ENCODE measurements at places on chromosomes 2 and 18. TPM values are rescaled to one million over a fixed set of nuclear protein-coding genes. Genes with fewer than 3 reads are reported as not detected.

The GREB1L gene
- not detected for total RNA-seq

GRCh38 chr2:223418131-223418530, 184.0 kb downstream of the SCG2 start:
- no peak overlapping the region for H3K4me3 ChIP-seq
- peaks cover 6% of the 10 kb centered on the region for H3K27me3 ChIP-seq
- no peaks in the 10 kb centered on the region for H3K36me3 ChIP-seq
- no peaks in the 10 kb centered on the region for H3K4me1 ChIP-seq
- no peak for DNase-seq
- H3K27ac ChIP-seq, result no peak overlapping the region

GRCh38 chr2:40043641-40044040, 264.6 kb upstream of the THUMPD2 start:
- no peaks in the 10 kb centered on the region for H3K36me3 ChIP-seq
- no peak for DNase-seq
- H3K4me1 ChIP-seq, result no peaks in the 10 kb centered on the region
- no peak overlapping the region for H3K27ac ChIP-seq
- no peaks in the 10 kb centered on the region for H3K27me3 ChIP-seq

The EFHD1 gene
- total RNA-seq, result not detected

DNA sequence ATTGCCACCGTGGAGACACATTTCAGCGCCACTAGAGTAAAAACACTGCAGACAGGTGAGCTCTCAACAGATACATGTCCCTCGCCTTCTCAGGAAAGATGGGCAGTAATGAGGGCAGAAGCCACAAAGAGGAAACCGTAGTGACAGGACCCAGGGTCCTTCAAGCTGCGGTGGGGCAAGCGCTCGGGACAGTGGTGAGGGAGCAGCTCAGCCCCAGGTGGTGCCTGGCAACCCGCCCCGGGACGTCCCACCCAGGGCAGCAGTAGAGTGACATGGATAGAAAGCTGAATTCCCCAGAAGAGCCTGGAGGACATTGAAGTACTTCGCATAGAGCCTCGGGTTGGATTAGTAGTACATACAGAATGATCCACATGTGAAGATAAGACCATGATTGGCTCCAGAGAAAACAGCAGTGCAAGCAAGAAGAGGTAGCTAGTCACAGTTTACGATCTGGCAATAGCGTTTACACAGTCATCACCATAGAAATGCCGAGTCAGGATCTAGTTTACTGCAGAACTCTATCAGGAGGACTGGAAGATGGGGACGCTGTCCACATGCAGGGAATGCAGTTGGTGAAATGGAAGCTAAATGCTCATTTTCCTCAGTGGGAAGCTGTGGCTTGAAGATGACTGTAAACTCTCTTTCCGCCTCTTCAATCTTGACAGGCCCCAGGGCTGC, 37.4 kb upstream of the ALPP start:
- DNase-seq, result peak; percentile 31
- H3K27me3 ChIP-seq, result no peaks in the 10 kb centered on the region
- no peak overlapping the region for H3K4me3 ChIP-seq
- H3K4me1 ChIP-seq, result peaks cover 3% of the 10 kb centered on the region
- H3K36me3 ChIP-seq, result no peaks in the 10 kb centered on the region

DNA sequence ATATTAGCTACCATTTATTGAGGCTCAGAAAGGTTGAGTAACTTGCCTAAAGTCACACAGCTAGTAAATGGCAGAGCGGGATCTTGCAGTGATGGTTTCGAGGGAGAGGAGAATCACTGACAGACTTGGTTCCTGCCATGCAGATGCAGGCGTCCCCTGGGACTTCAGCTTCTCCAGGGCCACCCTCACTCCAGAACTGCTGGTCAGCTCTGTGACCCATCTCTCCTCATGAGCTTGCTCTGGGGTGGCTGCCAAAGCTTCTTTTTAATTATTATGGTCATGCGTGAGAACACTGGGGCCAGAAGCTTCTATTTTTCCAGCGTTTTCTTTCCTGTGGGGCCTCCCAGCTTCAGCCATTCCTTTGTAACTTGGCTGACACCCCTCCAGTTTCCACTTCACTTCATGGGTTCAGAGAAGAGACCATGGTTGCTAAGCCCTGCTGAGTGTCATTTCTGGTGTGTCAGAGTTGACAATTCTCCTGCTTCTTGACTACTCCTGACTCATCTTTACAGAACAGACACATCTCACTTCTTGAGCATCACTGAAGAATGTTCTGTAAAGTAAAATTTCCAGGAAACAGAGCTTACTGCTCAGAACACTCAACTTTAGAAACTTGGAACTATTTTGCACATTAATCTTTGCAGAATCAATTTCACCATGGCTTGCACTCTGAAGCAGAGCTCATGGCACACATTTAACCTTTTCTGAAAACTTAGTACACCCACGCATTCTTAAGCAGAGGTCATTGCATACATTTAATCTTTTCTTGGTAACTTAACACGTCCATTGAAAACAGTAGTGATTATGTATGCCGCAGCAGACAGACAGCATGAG, 70.4 kb downstream of the IL1R2 start:
- peaks cover 23% of the 10 kb centered on the region for H3K27me3 ChIP-seq
- peak overlapping the region; percentile 49 for H3K4me3 ChIP-seq
- no peak for DNase-seq
- H3K27ac ChIP-seq, result peak overlapping the region; percentile 73

- peaks cover 26% of the 10 kb centered on the region for H3K36me3 ChIP-seq
- H3K4me1 ChIP-seq, result peaks cover 20% of the 10 kb centered on the region
- H3K27me3 ChIP-seq, result no peaks in the 10 kb centered on the region
- H3K27ac ChIP-seq, result no peak overlapping the region
- no peak overlapping the region for H3K4me3 ChIP-seq
Observed at GRCh38 chr2:86044045-86044444, 61.6 kb downstream of the POLR1A start.

DNA sequence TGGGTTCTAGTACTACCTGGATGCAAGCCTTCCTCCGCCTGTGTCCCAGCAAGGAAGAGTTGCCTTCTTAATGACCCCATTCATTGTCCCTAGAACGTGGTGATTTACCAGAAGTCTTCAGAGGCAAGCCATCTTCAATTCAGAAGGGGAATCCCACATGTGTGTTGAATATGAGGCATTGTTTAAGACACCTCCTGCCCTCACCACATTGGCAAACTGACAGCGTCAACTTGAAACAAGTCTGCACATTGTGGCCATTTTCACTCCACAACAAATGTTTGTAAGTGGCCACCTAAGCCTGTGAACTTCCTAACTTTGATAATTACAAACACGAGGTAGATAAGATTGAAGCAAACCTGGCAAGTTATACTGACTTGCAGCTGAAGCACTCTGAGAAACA, 83.7 kb downstream of the TCF7L1 start:
- DNase-seq, result no peak
- no peak overlapping the region for H3K4me3 ChIP-seq
- no peaks in the 10 kb centered on the region for H3K36me3 ChIP-seq
- H3K27ac ChIP-seq, result no peak overlapping the region

- H3K4me3 ChIP-seq, result no peak overlapping the region
- H3K27ac ChIP-seq, result no peak overlapping the region
- H3K36me3 ChIP-seq, result no peaks in the 10 kb centered on the region
- peaks cover 10% of the 10 kb centered on the region for H3K27me3 ChIP-seq
- DNase-seq, result no peak
Observed at GRCh38 chr2:217625557-217626169, 377.1 kb downstream of the TNS1 start.

The STARD6 gene
- total RNA-seq, result not detected

DNA sequence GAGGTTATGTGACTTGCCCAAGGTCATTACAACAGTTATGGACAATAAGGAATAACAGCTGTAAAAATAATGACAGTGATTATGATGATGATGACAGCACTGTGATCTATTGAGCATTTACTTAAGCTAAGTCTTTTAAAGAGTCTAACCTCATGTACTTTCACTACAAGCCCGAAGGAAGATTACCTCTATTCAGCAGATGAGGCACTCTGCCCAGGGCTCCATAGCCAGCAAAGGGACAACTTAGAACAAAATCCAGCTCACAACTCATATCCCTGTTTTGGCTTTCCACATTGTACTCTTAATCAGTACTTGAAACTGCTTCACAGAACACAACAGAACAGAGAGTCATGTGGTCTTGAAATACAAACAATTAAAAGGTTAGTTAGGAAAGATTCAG, 290.2 kb downstream of the ZNF385B start:
- no peak overlapping the region for H3K4me3 ChIP-seq
- no peaks in the 10 kb centered on the region for H3K27me3 ChIP-seq
- DNase-seq, result no peak
- no peaks in the 10 kb centered on the region for H3K36me3 ChIP-seq

The B3GNT7 gene
- total RNA-seq, result 12.6 TPM

The LRATD1 gene
- total RNA-seq, result not detected

DNA sequence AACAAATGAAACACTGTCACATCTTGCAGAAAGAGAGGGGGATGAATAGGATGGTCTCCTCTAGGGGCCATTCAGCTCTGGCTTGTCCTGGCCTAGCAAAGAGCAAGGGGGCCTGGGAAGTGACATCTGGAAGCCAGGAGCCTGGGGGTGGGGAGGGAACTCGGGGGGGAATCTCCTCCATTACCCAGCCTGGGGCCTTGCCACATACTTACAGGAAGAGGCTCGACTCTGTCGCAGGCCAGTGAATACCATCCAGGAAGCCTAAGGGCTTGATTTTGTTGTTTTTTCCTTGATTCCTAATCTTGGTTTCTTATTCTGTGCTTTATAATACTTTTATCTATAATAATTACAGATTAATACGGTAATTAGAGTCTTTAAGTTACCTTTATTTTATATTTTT, 797.5 kb upstream of the ID2 start:
- H3K27me3 ChIP-seq, result no peaks in the 10 kb centered on the region
- peaks cover 8% of the 10 kb centered on the region for H3K4me1 ChIP-seq
- no peaks in the 10 kb centered on the region for H3K36me3 ChIP-seq
- peak overlapping the region; percentile 20 for H3K27ac ChIP-seq

Measured in natural killer cell treated with Interleukin-12 subunit alpha and Interleukin-12 subunit beta and Interleukin-15 and Interleukin-18, amount 100 ng/mL, for 72 hours (primary cell).